ENCODE measurements at places on chromosomes 16 and 17.

GRCh38 chr17:50361561-50362480 lies 11.2 kb downstream of the MRPL27 start:
- DNase-seq, result no peak

DNA sequence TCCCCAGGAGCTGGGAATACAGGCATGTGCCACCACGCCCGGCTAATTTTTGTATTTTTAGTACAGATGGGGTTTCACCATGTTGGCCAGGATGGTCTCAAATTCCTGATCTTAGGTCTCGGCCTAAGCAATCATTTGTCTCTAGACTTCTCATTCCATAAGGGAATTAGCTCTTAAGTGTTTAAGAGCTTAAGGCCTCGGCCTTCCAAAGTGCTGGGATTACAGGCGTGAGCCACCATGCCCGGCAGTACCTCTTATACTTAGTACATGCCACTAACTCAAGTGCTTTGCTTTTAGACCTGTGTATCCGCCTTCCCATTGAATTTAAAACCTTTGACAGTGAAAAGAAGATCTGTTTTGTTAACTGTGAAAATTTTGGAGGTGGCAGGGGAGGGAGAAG lies 16.6 kb upstream of the IL21R start:
- DNase-seq, result no peak

GRCh38 chr16:29126057-29126494 lies 141.2 kb downstream of the LAT start:
- DNase-seq, result no peak

- DNase-seq, result no peak
Observed at GRCh38 chr17:3002538-3003295, 60.7 kb downstream of the OR1D5 start.

DNA sequence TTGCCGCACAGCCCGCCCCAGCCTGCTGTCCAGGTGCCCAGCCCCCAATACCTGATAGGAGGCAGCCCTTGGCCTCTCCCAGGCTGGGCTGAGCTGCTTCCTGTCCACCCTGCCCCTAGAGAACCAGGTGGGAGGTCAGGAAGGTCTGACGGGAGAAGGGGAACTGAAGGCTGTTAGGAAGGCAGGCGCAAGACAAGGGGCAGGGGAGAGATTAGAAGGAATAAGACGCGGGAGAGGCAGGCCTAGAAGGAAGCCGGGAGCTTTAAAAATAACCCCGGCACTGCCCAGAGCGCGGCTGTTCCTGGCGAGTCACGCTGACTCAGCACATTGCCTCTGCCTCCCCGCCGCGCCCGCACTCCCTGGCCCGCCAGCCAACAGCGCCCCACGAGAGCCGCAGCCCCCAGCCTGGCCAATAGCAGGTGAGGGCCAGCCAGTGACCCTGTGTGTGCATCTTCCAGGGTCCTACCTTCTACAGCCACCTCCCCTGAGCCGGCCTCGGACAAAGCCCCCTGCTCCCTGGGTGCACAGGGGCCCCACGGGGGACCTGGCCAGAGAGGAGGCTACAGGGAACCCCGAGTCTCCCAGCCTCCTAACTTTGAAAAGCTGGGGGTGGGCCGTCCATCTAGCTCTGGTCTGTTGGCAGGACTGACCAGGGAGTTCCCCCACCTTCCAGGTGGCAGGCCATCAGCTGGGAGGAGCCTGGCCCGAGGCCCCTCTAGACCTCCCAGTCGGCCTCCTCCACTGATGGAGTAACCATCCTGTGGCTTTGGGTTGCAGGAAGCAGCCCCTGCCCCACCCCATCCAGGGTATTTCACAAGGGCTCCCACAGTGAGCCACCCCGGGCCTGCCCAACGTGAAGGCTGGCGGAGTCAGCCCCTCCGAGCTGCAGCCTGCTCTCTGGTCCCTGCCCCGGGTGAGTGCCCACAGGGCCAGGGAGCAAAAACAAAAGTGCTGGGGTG lies 4.0 kb downstream of the MAFG start:
- no peak for DNase-seq

- DNase-seq, result no peak
Observed at GRCh38 chr17:3603870-3604259, 5.3 kb downstream of the TRPV1 start.

DNA sequence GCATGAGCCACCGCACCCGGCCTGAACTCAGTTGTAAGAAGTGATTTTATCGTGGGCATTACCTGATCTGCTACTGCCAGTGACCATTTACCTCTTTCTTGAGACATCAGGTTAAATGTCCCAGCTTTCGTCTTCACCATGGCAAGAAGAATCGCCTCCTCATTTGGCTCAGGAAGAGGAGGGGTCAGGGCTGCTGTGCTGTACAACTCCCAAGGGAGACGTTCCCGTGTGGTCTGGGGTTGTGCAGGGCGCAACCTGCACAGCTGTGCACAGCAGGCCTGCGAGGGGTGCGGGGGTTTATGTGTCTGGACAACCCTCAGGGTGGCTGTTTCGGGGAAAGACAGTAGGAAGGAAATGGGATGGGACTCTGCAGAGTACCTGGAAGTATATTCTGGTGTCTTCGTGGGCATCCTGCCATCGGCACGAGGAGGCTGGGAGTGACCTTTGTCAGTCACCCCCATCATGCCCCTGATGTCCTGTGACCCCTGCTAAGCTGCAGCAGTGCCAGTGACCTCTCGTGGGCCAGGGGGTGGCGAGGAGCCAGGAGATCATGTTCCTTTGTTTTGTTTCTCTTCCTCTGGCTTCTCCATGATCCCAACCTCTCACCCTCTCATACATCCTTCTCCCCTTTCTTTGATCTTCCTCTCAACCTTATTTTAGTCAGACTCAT lies 27.3 kb downstream of the CIBAR2 start:
- DNase-seq, result no peak

DNA sequence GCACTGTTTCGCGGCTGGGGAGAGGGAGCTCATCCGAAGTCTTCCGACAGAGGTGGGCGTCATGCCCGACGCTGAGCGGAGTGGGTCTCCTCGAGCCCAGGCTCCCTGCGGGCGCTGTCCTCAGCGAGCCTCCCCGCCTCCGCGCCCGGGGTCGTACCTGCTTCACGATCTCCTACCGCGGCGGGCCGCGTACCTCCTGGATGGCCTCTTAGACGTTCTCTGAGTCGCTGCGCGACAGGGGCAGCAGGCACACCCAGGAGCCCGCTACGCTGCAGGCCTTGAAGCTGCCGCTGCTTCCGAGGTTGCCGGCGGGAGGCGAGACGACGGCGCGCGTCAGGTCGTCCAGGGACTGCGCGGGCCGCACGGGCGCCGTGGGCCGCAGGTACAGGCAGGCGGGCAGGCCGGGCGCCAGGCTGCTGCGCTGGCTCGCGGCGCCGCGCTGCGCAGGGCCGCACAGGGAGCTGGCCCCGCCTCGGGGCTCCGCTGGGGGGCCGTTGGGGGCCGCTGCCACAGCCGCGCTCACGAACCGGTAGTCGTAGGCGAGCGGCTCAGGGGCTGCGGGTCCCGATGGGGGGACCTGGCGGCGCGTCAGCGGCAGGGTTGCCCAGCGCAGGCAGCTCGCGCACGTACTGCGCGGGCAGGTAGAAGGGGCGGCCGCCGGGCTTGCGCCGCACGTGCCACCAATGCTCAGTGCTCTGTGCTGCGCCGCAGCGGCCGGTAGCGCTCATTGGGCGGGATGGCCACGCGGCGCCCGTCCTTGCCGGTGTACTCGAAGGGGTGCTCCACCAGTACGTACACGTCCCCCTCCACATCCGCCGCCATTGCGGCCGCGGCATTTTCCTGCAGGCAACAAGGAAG lies 116.4 kb upstream of the SMURF2 start:
- no peak for DNase-seq

- DNase-seq, result peak; percentile 5
Observed at GRCh38 chr17:48175692-48176470, 68.3 kb downstream of the SNX11 start.

DNA sequence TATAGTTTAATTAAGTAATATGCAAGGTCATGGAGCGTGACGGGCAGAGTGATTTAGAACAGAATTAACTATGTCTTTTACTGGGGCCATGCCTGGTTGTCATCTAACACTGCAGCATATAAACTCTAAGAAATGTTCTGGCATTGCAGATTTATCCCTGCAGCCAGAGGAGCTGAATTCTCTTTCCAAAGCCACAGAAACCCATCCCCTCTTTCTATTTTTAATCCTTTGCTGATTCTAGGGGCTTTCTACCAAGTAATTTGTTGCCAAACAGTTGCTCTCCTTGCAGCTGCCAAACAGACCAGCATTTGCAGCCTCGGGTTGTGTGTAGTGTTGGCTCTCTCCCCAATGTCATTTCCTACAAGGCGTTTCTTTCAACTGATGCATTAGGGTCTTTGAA lies 243.2 kb upstream of the MON1B start:
- DNase-seq, result peak; percentile 25

- DNase-seq, result no peak
Observed at GRCh38 chr16:56836410-56837230, 28.4 kb upstream of the SLC12A3 start.

GRCh38 chr16:67750466-67750865 lies 31.4 kb upstream of the GFOD2 start:
- no peak for DNase-seq

DNA sequence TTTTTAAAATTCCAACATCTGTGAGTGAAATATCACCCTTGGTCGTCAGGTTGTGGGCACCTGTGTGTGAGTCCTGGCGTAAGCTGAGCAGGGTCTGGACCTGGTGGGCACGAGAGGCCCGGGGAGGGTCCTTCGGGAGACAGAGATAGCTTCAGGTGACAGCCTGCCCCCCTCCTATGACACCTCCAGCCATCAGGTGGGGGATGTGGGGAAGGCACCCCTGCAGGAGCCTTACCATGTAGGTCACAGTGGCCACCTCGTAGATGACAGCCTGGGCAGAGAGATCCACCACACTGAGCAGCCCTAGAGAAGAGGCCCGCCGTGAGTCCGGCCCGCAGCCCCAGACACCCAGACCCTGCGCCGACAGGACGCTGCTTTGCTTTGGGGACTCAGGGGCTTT lies 11.2 kb downstream of the SLC47A2 start:
- no peak for DNase-seq

DNA sequence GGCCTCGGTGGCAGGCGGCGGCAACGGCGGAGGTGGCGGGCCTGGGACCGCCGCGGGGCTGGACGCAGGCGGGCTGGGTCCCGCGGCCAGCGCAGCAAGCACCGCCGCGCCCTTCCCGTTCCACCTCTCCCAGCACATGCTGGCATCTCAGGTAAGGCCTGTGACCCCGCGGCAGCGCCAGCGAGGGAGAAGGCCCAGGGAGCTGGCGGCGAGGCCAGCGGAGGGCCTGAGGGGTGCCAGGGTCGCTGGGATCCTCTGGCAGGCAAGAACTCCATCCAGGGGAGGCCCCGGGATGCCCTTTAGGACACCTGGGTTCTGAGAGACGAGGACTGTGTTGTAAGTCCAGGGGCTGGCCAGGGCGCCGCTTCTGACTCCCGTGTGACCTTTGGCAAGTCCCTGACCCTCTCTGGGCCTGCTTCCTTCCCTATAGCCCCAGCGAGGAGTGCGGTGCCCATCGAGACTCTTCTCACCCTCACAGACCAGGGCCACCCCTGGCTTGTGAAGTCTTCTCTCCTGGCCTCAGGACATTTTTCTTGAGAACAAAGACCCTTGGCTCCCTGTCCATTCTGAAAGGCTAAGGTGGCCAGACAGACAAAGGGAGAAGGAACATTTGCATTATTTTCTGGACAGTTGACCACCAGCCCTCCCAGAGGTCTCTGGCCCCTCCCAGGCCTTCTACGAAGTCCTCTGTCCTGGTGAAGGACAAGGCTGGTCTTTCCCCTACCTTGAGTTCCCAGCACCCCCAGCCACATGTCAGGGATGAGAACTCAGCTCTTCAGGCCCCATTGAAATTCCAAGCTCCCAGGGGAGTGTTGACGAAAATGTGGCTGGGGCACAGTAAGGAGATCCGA lies 6.3 kb downstream of the TBX2 start:
- no peak for DNase-seq

- no peak for DNase-seq
Observed at GRCh38 chr17:78029697-78030096, 71.2 kb downstream of the TNRC6C start.

DNA sequence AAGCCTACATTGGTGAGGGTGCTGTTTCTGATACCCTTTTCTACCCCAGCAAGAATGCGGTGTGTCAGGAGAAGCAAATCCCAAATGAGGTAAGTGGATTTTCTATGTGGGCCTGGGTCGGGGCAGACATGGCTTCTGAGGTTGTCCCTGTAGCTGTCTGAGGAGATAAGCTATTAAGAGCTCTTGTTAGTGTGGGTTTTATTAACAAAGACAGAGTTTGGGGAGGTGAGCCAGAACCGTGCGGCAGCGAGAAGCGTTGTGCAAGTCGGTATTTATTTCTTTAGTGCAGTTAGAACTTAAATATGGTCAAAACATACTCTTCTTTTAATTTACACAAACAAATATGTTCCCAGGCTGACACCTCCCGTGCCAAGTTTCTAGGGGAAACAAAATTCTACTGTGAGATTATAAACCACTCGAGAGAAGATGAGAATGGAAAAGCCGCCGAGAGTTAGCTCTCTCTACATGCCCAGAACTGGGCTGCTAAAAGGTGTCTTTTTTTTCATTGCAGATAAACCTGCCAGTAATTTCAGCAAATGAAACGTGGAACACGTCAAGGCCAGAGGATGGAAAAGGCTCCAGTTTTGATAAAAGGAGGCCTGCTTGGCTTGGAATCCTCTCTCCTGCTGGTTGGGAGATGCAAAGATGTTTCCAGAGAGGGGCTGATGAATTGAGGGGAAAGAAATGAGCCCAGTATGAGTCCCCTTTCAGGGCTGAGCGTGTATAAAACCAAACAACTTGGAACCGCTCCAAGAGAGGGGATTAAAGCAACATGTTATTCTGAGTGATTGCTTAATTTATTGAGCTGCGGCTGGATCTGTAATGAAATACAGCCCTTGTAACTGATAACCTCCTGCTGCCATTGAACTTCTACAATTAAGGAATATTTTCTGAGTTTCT lies 254.6 kb downstream of the MRTFB start:
- DNase-seq, result peak; percentile 86

DNA sequence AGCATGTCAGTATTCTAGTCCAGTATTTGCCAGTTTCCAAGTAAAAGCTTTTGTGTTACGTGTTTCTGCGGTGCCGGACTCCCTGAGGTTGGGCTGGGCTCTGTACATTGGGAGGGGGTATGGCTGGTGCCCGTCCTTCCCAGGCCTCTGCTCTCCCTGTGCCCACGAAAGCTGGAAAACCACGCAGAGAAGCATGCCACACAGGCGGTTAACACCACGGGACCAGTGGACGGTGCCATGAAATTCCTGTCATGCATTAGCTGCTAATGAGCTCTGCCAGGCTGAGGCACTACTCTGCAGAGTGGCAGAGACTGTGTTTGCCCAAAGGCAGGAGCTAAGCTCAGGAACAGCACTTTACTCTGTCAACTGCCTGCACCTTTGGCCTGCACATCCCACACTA lies 8.1 kb downstream of the SMIM5 start:
- no peak for DNase-seq

GRCh38 chr17:74201250-74201649 lies 2.2 kb upstream of the RPL38 start:
- DNase-seq, result peak; percentile 22

- no peak for DNase-seq
Observed at GRCh38 chr17:43545383-43545632, 832 bp downstream of the ETV4 start.

GRCh38 chr16:1743376-1744337 lies 27.7 kb downstream of the NME3 start:
- DNase-seq, result no peak

DNA sequence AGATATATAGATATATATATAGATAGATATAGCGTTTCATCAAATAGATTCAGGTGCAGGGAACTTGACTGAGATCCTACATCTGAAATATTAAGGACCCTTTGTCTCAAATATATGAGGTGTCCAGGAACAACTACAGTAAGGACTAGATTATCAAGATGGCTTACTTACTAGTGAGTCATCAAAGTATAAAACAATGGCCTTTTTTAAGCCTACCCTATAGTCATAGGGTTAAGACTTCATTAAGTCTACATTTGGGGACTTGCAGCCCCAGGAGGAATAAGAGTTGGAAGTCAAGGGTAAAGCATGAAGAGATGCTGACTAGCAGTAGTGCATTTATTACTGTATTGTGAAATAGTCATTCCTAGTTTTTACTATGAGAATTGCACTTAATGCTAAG lies 1023.4 kb downstream of the CDH11 start:
- no peak for DNase-seq

Data from fibroblast of skin of left quadriceps (primary cell).